ENCODE measurements at places on chromosomes 1 and 21.
A peak's percentile ranks its signal among the peaks of the same experiment; 100 is the strongest.

DNA sequence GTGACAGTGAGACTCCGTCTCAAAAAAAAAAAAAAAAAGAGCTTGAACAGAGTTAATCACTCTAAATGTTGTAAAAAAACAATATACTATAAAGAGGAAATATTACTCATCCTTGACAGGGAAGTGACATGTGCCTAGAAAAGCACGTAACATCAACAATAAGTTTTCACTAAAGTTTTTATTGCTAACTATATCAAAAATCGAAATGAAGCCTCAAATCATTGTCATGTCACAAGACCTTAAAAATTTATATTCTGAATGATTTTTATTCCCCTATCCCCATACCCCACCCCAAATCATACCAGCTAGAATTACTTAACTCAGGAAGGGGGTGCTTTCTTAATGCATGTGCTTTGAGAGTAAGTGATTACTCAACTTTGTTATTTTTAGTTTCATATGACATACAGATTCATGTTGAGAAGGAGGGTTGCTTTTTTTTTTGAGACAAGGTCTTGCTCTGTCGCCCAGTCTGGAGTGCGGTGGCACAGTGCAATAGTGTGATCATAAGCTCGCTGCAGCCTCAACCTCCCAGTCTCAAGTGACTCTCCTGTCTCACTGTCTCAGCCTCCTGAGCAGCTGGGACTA lies 53.6 kb upstream of the MUTYH start:
- DNase-seq, result peak; percentile 66

GRCh38 chr1:41995441-41996130 lies 76.9 kb upstream of the HIVEP3 start:
- no peak for DNase-seq

- no peak for DNase-seq
These were observed 305.4 kb downstream of the TTLL7 start for GRCh38 chr1:83693427-83694126.

DNA sequence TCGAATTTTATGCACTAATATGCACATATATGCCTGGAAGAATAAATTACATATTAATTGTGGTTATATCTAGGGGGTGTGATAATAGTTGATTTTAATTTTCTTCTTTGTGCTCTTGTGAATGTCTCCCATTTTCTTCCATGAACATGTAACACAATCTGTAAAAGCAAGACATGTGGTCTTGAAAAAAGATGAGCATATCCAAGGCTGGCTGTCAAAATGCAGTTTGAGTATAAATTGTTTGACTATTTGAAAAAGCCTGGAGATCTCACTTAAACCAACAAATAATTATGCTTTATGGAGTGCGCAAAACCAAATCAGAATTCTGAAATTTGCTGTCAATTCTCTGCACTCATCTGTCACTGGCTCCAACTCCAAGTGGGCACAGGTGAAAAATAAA lies 143.9 kb downstream of the HMGB4 start:
- DNase-seq, result no peak

DNA sequence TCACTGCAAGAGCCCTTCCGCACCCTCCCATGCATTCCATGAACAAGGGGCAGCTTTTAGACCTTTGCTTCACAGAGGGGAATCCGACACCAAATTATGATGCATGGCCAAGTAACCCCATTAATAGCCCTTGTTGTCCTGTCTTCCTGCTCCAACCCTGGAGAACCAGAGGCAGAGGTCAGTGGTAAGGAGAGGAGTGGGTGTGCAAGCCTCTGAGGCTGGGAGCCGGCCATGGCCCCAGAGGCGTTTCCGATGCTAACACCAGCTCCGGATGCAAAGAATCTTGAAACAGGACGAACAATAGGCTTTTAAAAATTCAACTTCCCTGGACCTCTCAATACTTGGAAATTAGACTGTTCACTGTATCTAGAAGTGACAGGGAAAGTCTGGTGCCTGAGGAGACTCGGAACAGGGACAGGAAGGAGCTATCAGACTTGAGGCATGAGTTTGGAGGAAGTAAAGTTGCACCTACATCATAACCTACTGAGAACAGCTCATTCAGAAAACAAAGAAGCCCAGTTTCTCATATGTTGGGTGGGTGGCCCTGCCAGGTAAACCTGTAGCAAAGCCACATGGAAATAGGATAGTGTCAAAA lies 101.2 kb upstream of the ERG start:
- no peak for DNase-seq

GRCh38 chr21:29568020-29568697 lies 269.4 kb downstream of the BACH1 start:
- no peak for DNase-seq

DNA sequence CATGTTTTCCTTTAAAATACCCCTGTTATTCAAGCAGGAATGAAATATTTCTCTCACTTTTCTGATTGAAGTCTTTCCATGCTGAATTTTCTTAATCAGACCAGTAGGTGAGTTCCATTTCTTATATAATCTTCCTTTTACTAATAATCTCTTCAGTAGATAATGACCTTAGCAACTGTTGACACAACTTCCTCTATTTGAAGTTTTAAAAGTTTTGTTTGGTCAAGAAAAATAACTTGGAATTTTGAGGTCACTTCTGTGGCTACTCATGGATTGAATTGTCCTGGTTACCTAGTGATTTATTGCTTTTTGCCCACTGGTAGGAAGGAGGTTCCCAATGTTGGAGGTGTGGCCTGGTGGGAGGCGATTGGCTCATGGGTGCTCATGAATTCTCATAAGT lies 70.6 kb upstream of the PAXBP1 start:
- DNase-seq, result no peak

- no peak for DNase-seq
These were observed 127.0 kb downstream of the AKT3 start for GRCh38 chr1:243723050-243723449.

GRCh38 chr1:230172016-230172537 lies 105.0 kb downstream of the GALNT2 start:
- DNase-seq, result no peak

- no peak for DNase-seq
These were observed 15.6 kb downstream of the EVA1C start for GRCh38 chr21:32427958-32428623.

GRCh38 chr1:10071640-10072039 lies 38.9 kb downstream of the UBE4B start:
- DNase-seq, result no peak

- no peak for DNase-seq
These were observed 106.4 kb upstream of the TARDBP start for GRCh38 chr1:10905841-10906655.

GRCh38 chr1:156768610-156769295 lies 1.4 kb downstream of the PRCC start:
- DNase-seq, result no peak

GRCh38 chr1:202315576-202316168 lies 26.1 kb downstream of the UBE2T start:
- DNase-seq, result peak; percentile 60

DNA sequence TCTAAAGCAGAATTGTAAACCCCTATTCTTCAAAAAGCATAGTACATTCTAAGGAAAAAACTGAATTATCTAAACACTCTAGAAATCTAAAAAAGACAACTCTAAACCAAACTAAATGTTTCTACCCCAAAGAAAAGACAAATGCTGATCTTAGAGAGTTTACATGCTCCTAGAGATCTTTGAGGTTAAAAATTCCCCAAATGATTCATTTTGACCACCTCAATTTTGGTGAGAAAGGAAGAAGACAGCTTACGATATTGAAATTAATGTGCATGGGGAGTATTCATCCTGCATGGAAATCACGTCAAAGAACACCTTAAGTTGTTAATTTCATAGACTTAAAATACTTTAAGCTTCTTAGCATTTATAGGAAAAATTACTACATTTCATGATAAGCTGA lies 377.8 kb upstream of the RUNX1 start:
- DNase-seq, result no peak

DNA sequence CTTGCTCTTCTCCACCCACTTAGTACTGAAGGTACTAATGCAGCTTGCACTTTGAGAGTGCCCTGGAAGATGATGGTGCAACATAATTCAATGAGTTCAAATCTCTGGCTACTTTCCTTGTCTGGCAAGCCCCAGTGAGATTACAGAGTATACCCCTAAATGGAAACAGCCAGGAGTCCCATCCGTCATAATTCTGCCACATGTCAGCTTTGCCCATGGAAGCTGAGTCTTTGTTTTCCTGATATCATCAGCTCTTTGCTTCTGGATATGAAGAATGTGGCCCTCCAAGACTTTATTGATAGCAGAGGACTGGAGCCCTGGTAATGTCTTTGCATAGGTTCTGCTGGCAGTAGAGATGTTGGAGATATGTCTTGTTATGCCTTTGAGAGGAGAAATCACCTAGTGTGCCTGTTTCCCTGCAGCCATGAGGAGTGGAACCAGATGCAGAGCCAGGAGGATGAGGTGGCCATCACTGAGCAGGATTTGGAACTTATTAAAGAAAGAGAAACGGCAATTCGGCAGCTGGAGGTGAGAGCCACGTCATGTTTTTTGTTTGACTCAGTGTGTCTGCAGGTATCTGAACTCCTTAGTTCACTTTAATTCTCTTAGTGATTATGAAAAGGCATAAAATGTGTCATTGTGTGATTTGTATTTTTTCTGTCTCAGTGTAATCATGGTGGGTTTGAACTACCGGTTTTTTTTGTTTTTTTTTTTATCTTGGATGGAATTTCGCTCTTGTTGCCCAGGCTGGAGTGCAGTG lies 18.7 kb upstream of the PPP1R8 start:
- no peak for DNase-seq

All from Kasumi-1 (cell line).